ENCODE measurements at places on chromosomes 7 and 10.

DNA sequence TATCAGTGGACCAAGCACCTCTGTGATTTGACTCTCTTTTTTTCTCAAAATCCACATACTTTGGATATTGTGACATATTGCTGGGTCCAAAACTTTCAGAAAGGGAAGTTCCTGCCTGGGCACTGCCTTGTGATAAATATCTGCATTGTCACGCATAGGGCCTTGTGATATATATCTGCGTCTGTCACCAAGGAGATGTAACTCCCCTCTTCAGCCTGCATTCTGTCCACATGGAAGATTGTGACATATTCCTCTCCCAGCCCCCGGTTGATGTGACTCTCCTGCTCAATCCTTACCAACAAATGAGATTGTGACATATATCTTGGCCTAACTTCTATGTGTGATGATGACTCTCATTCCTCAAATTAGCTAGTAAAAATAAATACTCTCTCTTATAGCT, 25.4 kb upstream of the ZNF107 start:
- DNase-seq, result no peak

DNA sequence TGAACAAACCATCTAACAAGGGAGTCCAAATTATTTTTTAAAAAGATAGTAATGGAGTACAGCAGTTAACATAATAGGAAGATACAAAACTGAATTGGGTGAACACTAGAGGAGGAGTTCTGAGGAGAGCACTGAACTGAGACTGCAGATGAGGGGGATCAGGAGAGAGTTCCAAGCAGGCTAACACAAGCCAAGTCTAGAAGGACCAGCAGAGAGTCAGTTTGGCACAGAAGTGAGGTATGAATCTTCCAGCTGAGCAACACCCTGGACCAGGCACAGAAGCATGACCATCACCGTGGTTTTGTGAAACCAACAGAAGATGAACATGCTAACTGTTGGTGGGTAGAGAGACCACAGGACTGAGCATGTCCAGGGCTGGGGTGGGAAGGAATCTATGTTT, 30.8 kb upstream of the PLCE1 start:
- no peak for DNase-seq

DNA sequence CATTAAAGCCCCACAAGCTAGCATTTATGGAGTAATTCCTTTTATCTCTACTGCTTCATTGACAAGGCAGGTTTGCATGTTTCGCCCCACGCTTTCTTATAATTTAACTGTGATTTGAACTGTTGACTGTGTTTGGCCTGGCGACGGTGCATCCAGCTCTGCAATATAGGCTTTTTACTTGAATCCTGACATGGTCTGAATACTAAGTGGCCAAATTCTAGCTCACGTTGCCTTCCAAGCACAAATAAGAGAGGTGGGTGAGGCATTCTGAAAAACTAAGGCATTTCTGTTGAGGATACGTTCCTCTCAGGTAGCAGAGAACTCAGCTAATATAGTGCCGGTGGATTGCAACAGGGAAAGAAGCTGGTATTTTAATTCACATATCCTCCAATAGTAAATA, 61.8 kb downstream of the NRP1 start:
- DNase-seq, result no peak

DNA sequence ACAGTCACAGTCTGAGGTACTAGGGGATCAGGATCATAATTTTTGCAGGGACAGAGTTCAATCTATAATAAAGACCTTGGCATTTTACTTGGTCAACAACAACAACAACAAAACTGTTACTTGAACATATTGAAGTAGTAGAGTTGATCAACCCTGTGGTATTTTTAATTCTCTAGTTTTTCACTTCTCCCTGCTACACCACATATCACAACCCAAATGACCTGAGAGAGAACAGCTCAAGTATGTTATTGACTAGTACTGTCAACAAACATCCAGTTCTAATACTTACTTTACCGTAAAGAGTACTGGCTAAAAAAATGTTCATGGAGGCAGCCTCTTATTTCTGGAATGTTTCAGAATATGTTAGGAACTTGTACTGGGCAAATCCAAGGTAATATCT, 90.5 kb upstream of the FAM3C start:
- DNase-seq, result no peak

DNA sequence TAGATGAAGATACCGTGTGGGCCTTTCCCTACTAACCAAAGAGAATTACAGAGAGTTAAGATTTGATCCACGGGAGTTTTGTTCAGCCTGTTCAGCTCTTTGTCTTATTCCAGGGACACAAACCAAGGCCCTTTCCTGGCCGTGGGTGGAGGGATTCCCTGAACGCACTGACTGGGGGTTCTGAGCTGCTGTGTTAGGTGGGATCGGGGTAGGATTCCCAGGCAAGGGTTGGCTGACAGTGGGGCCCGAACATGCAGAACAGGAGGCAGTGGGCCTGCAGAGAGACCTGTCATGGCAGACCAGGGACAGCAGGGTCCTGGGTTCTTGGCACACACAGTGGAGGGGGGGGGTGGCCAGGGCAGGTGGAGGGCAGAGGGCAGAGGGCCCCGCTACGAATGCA, 89.5 kb upstream of the MKI67 start:
- no peak for DNase-seq
